HT1080 (cell line): ENCODE measurements at places on chromosomes 3 and 15.
A peak's percentile ranks its signal among the peaks of the same experiment; 100 is the strongest.

GRCh38 chr3:159789017-159789416 is 199.6 kb upstream of the IL12A start:
- no peak for DNase-seq

DNA sequence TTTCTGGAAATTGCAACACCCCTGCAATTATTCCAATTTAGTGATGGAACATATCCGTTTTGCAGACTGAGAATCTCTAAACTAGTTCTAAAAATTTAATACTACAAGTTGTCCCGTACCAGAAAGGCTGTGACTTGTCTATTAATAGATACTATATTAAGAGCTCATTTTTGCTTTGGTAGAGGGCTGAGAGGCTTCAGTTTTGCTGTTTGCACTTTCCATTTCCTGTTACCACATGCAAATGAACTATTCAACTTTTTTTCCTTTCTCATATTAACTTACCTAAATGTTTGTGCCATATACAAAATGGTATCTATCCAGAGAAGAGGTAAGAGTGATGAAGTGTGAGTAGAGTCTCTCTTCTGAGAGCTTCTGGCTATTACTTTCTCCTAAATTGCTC is 101.5 kb upstream of the CRBN start:
- no peak for DNase-seq

GRCh38 chr15:88383354-88383753 is 83.8 kb downstream of the MRPL46 start:
- DNase-seq, result no peak

DNA sequence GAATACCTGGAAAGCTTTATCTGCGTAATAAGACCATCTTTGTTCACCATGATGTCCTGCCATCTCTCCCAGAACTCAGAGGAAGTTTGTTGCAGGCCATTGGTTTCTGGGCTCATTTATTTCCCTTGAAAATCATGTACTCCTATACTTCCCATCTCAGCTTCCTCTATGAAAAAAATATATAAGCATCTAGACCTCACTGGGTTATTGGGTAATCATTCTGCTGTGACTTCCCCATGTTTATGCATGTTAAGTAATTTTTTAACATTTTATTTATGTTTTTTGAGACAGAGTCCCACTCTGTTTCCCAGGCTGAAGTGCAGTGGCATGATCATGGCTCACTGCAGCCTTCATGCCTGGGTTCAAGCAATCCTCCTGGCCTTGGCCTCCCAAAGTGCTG is 184.5 kb downstream of the ZPLD1 start:
- no peak for DNase-seq

DNA sequence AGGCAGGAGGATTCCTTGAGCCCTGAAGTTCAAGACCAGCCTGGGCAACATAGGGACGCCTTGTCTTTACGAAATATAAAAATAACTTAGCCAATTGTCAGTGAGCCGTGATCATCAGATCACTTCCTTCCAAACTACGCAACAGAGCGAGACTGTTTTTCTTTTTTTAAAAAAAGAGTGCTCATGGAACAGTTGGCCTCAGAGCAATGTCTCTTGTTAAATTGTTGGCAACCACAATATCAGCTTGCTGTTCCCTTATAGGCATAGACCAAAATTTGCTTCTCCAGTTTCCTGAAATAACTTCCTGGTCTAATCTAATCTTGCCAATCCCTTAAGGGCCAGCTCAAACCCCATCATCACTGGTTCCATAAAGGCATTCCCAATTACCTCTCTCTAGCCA is 93.3 kb upstream of the SLC4A7 start:
- no peak for DNase-seq

- DNase-seq, result peak; percentile 97
Observed at GRCh38 chr3:57803647-57804081, 47.6 kb downstream of the SLMAP start.

- no peak for DNase-seq
Observed at GRCh38 chr3:34141841-34142337, 343.5 kb downstream of the PDCD6IP start.

DNA sequence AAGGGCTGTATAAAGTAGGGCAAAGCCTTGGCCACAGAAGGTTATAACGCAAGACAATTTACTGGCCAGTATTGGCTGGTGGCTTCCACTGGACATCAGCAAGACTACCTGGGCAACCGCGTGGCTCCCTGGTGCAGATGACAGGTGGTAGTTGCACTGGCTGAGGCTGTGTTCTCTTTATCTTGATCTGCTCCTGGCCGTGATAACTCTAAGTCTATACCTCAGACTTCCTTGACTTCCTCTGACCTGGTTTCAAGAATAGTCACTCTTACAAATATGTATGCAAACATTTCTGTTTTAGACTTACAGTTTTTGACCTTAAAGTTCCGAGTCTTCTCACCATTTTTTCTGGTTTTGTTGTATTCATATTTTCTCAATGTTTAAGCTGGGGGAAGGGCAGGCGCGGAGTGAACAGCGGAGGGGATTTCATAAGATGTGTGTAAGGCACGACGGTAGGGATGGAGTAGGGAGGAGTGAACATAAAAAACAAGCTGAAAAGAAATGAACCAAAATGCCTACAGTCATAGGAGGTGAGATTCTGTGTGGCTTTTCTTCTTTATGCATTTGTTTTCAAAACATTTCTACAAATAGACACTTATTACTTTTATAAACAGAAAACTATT is 15.2 kb upstream of the TMEM212 start:
- DNase-seq, result no peak

- DNase-seq, result no peak
Observed at GRCh38 chr3:85355572-85355971, 396.8 kb downstream of the CADM2 start.
